ENCODE measurements at places on chromosomes 5 and 9.
A peak's percentile ranks its signal among the peaks of the same experiment; 100 is the strongest.

GRCh38 chr5:52840277-52841050 is 52.7 kb downstream of the ITGA1 start:
- DNase-seq: no peak

GRCh38 chr5:158590746-158591300 is 508.9 kb downstream of the EBF1 start:
- DNase-seq: no peak

DNA sequence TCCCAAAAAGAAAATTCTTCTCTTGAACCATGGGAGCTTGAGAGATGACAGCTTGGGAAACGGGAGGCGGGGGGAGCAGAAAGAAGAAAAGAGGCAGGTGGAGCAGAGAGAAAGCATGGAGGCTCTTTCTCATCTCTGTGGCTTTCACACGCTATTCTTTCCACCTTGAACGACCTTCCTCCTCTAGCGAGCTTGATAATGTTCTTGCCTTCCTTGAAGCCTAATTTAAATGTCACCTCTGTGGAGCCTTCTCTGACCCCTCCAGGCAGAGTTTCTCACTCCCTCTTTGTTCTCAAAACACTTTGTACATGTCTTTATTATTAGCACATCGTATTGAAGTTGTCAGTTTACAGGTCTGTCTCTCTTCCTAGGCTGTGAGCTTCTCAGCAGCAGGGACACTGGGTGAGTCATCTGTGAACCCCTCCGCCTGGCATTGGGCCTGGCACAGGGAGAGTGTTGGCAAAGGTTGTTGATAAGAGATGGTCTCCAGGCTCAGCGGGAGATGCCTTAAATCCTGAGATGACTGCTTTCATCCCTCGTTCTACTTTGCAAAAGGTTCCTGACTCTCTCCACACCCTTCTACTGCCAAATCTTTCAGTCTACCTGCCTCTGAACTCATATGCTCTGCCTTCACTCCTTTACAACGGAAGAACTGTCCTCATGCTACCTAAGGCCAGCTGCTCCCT is 14.1 kb upstream of the STRBP start:
- no peak for DNase-seq

DNA sequence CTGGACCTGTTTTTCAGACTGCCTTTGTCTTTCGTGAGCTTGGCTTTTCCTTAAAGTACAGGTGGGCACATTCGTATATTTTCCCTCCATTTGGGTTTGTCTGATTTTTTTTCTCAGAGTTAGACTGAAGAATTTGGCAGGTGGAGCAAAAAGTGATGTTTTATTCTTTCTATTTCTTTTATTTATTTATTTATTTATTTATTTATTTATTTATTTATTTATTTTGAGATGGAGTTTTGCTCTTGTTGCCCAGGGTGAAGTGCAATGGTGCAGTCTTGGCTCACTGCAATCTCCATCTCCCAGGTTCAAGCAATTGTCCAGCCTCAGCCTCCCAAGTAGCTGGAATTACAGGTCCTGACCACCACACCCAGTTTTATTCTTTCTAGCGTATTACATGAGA is 1805.1 kb upstream of the WWC1 start:
- DNase-seq: no peak

DNA sequence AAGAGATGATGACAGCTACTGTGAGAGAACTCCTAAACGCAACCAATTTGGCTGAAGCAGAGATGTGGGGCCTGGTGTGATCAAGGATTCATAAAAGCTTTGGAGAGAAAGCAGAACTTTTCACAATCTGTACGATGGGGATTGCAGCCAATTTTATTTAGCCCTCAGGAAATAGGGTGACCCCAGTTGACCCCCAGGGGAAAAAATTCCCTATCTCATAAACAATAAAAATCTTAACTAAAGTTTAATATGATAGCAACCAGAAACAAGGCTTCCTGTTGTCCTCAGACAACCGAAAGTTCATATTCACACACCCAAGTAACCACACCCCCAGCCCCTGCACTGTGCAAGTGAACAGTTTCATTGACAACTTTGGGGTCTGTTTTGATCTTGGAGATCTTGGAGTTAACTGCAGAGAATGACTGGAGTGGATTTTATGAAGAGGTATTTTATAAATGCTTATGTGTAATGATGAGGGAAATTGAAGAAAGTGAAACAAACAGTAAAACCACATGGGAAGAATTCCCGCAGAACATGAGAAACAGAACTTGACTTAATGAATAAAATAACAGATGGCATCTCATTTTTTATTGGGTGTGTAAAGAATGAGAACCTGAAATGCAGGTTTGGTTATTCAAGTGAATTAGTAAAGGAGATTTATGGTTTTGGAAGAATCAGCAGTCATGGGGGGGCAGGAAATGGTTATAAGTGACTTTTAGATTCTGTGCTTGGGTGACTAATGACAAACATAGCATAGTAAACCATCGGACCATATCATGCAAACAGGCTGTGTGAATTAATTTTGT is 94.5 kb downstream of the PDE4D start:
- DNase-seq: no peak

- DNase-seq: no peak
Measured at GRCh38 chr5:154523104-154523503, 45.1 kb upstream of the HAND1 start.

- no peak for DNase-seq
Measured at GRCh38 chr9:78559449-78559885, 262.5 kb downstream of the PSAT1 start.

DNA sequence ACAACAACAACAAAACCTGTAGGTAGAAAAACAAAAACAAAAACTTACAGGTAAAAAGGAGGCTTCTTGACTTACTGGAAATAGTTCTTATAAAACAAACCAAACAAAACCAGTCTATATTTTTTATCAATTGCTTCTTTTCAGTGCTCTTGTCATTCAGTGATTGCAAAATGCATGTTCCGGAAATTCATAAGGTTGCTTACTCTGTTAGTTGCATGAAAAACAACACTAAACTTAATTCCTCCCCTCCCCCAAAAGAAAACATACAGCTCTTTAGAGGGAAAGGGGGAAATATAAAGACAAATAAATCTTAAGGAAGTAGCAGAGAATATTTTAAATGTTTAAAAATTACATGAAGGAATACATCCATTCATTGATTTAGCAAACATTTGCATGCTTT is 19.1 kb downstream of the CPEB4 start:
- no peak for DNase-seq

DNA sequence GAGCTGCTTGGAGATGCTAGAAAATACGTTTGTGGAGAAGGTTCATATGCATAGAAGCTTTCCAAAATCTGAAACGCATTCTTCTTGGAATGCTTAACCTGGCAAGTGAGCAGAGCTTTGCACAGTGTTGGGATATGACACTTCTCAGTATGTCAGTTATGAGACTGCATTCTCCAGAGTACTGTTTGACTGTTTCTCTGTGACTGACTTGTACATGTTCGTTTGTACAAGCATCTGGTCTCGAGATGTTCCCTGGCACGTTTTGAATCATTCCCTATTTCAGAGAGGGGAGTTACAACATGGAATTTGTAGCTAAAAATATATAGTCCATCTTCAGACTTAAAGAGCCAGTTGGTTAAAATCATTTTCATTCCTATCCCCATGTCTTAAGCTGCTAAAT is 272.4 kb downstream of the ARRDC3 start:
- DNase-seq: no peak

GRCh38 chr9:2749485-2749884 is 32.2 kb downstream of the KCNV2 start:
- DNase-seq: no peak

- DNase-seq: no peak
Measured at GRCh38 chr5:74316064-74316603, 324.4 kb downstream of the ENC1 start.

- DNase-seq: no peak
Measured at GRCh38 chr5:175133185-175133584, 310.8 kb downstream of the DRD1 start.

- DNase-seq: no peak
Measured at GRCh38 chr5:150279330-150280020, 10.1 kb downstream of the CAMK2A start.

DNA sequence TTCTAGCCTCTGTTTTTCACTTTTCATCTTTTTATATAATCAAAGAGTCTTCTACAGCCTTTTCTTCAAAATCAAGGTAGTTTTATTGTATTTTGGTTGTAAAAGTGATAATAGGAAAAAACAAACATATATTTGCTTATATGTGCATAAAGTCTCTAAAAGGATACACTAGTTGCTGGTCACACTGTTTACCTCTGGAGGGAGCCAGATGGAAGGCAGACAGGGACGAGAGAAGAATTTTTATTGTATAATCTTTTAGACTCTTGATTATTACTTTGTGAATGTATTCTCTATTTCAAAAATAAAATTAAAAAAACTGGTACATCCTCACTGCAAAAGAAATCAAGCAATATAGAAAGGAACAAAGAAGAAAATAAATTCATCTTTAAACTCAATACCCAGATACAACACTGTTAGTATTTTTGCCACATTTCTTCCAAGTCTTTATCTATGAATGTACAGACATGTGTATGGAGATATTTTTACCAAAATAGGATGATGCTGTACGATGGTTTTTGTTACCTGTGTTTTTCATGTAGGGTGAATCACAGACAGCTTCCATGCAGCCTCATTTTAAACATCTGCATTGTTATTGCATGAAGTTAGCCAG is 6.1 kb upstream of the RNF183 start:
- DNase-seq: peak; percentile 7

DNA sequence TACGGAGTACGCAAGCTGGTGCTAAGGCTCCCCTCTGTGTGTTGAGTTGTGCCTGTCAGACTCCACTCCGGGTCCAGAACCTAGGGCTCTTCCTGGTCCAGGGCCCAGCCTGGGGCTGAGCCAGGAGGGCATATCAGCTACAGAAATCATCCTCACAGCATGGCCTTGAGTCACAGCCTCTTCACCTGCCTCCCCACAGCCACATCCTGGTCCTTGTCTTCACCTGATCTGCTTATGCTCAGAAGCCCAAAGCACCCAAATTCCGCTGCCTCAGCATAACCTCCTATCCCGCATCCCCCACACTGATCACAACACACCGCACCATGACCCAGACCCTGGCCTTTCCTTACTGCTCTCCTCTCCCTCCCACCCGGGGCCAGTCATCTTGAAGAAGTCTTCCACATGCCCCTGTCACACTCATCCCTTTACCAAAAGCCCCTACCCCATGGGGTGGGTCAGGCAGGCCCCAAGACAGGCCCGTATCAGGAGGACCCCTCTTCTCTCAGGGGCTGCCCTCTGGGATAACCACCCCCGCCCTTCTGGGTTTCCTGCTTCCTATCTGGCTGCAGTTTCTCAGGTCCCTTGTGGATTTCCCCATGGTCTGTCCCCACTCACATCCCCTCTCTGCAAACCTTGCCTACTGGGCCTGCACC is 1.3 kb upstream of the IL3 start:
- DNase-seq: peak; percentile 24

GRCh38 chr5:123518111-123518510 is 6.1 kb downstream of the CSNK1G3 start:
- no peak for DNase-seq

- no peak for DNase-seq
Measured at GRCh38 chr5:142246-142810, 49.0 kb upstream of the LRRC14B start.

- DNase-seq: no peak
Measured at GRCh38 chr9:134501761-134502265, 139.8 kb upstream of the COL5A1 start.

DNA sequence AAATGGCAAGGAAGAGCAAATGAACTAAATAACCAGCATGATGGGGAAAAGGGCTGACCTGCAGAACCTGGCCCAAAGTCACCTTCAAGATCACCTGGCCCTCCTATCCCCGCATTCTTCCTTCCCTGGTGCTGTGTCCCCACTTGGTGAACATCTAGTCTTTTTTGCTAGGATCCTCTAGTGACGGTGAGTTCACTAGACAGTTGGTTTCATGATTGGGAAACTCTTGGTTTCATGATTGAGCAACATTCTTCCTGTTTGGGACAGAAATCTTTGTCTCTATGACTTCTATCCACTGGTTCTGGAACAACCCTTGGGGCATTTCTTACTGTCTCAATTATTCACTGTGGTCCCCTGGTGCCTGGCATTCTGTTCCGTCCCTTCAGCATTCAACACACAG is 50.2 kb upstream of the DAB2IP start:
- DNase-seq: no peak

- no peak for DNase-seq
Measured at GRCh38 chr9:95067897-95068296, 249.6 kb downstream of the FANCC start.

GRCh38 chr5:16864631-16865131 is 71.4 kb downstream of the MYO10 start:
- no peak for DNase-seq

GRCh38 chr5:73007051-73007450 is 51.2 kb downstream of the FCHO2 start:
- DNase-seq: no peak

- no peak for DNase-seq
Measured at GRCh38 chr5:54610197-54610944, 92.8 kb downstream of the SNX18 start.

- no peak for DNase-seq
Measured at GRCh38 chr5:93191035-93191817, 389.8 kb downstream of the NR2F1-AS1 start.

- DNase-seq: no peak
Measured at GRCh38 chr5:1318659-1319251, 23.9 kb upstream of the TERT start.

DNA sequence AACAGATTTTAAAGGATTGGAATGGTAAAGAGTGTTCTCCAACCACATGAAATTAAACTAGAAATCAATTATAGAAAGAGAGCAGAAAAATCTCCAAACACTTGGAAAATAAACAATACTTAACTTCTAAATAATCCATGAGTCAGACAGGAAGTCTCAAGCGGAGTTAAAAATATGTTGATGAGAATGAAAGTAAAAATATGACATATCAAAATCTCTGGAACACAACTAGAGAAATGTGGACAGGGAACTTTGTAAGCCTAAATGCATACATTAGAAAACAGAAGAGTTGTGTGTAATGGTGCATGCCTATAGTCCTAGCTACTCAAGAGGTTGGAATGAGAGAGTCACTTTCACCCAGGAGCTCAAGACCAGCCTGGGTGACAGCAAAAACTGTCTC is 47.9 kb upstream of the ZNF618 start:
- DNase-seq: no peak

- DNase-seq: no peak
Measured at GRCh38 chr5:21826884-21827283, 1026.3 kb downstream of the CDH12 start.

GRCh38 chr9:114300846-114301797 is 21.8 kb upstream of the ORM1 start:
- no peak for DNase-seq

- DNase-seq: no peak
Measured at GRCh38 chr5:31832966-31833365, 194.0 kb downstream of the PDZD2 start.

DNA sequence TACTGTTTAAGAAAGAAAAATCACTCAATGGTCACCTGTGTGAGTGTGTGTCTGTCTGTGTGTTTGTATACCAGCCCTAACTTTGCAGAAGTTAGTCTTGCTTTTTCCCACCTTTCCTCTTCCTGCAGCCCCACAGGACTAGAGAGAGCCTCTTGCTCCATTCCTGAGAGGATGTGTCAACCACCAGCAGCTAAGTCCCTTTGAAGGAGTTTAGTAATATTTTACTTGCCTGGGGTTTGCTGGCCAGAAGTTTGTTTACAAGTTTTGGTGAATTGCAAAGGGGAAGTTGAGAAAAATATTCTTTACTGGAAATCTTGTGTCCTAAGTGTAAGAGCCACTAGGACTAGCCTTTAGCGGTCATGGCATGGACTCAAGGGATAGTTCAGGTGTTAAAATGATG is 316.2 kb downstream of the BRINP1 start:
- no peak for DNase-seq

GRCh38 chr9:94665613-94666012 is 26.3 kb upstream of the FBP1 start:
- DNase-seq: no peak
